ENCODE measurements at places on chromosomes 7 and 10.

- DNase-seq: no peak
Measured at GRCh38 chr10:21130683-21131442, 233.8 kb upstream of the NEBL start.

- no peak for DNase-seq
Measured at GRCh38 chr10:92677708-92678107, 12.0 kb upstream of the HHEX start.

GRCh38 chr7:150373049-150373801, 4.6 kb downstream of the REPIN1 start:
- DNase-seq: no peak

- no peak for DNase-seq
Measured at GRCh38 chr10:49015700-49016099, 76.1 kb upstream of the LRRC18 start.

DNA sequence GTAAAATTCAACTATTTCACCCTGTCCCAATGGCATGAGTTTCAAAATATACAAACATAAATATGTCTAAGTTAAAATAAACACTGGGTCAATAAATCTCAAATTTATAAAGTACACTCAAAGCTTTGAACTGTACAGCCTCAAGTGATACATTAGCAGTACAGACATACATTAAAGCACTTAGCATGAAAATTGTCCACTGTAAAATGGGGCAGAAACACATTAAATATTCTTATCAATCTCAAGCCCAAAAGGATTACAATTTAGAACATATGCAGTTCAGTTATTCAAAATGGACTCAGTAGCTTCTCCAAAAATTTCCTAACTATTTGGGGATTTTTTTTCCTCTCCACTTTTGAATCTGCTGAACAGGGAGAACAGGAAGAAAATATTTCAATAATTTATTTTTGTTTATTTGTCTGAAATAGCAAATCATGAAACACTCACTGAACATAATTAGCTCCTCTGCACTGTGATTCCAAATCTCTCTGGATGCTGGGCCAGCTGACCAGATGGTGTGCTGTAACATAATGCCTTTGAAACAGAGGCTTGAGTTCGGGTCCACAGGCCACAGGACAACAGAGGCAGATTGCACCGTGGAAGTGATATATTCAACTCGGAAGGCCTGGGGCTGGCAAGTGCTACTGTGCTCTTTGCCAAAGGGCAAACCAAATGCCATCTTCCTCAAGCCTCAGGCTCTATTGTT, 248.9 kb upstream of the LRRN3 start:
- peak; percentile 27 for DNase-seq

- no peak for DNase-seq
Measured at GRCh38 chr10:23457632-23458417, 18.9 kb downstream of the OTUD1 start.

GRCh38 chr7:47504551-47505311, 77.2 kb downstream of the TNS3 start:
- DNase-seq: no peak

GRCh38 chr7:44187636-44188416, 1.4 kb downstream of the GCK start:
- DNase-seq: no peak

- DNase-seq: no peak
Measured at GRCh38 chr10:28171468-28172222, 131.2 kb downstream of the MPP7 start.

DNA sequence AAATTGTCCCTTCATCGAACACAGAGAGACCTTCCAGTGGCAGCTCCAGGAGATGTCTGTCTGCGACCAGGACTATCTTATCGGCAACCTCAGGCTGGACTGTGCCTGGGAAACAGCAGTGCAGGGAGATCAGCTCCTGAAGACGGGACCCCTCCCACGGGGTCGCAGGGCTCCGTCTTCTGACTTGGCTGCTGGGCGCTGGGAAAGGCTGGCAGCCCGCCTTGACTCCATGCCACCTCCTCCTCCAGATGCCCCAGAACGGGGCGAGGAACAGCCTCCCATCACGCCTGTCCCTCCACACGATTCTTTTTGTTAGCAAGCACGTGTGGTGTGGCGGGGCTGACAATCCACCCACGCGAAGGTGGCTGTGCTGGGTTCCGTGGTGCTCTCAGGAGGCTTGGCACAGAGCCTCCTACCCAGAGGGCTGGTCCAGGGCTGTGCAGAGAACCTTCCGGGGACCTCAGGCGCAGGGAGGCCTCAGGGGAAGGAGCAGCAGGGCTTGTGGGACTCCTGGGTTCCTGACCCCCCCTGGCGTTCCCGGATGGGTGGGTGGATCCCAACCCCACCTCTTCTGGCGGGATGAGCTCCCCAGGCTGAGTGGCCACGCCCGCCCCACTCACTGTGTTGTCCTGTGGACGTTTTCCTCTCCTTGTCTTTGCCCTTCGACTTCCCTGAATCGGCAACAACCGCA, 47.6 kb upstream of the NKX6-2 start:
- no peak for DNase-seq

DNA sequence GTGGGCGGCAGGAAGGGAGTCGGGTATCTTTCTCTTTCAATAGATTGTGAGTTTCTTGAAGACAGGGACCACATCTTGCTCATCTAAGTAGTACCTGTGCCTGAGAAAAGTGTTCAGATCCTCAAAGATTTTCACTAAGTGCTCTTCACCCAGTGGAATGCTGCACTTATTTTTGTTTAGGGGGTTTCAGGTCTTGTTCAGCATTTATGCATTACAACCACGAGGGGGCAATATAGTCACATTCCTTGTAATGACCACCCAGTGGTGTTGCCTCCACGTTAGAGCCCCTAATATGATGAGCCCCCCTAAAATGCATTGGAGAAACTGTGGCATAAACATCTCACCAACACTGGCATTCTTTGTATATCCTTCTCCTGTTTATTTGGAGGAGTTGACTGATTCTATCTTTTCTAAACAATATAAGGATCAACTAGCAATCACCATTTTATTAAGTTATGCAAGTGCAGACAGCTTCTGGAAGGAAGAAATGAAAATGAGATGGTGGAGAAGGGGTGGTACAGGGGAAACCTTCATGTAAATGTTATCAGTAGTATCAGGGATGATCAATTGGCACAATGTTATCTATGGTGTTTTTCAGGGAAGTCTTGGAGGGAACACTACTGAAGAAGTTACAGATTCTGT, 3.1 kb upstream of the PAPSS2 start:
- peak; percentile 71 for DNase-seq

- DNase-seq: no peak
Measured at GRCh38 chr10:70035531-70035930, 17.1 kb upstream of the MACROH2A2 start.

DNA sequence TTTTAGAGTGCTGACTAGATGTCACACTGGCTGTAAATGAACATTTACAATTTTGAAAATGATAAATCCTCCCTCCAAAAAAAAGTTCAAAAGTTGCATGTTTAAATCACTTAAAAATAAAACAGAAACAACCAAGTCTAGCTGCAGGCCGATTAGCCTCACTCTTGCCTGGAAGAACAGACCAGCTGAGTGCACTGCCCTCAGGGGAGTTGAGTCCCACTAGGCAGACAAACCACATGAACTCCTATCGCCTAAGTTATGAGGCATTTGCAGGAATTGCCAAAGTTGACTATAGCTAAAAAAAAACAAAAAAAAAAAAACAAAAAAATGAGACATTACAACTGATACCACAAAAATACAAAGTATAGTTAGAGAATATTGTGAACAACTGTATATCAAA, 510.0 kb downstream of the ANKRD7 start:
- DNase-seq: no peak

- peak; percentile 30 for DNase-seq
Measured at GRCh38 chr10:109773288-109774120, 149.8 kb downstream of the XPNPEP1 start.

DNA sequence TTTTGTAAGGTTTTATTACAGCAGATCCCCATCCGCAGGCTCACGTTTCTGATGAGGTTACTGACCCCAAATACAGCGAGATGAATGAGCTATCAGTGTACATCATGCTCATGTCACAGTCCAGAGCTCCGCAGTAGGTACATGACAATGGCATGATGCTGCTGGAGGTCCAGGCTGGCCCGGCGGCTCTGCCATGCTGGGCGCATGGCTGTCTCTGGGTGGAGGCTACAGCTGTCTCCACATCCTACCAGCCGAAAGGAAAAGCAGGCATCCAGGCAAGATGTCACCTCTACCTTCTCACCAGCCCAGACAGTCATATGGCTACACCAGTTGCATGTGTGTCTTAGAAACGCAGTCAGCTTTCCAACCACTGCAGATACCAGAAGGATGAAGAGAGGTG, 90.9 kb upstream of the RNF32 start:
- DNase-seq: no peak

DNA sequence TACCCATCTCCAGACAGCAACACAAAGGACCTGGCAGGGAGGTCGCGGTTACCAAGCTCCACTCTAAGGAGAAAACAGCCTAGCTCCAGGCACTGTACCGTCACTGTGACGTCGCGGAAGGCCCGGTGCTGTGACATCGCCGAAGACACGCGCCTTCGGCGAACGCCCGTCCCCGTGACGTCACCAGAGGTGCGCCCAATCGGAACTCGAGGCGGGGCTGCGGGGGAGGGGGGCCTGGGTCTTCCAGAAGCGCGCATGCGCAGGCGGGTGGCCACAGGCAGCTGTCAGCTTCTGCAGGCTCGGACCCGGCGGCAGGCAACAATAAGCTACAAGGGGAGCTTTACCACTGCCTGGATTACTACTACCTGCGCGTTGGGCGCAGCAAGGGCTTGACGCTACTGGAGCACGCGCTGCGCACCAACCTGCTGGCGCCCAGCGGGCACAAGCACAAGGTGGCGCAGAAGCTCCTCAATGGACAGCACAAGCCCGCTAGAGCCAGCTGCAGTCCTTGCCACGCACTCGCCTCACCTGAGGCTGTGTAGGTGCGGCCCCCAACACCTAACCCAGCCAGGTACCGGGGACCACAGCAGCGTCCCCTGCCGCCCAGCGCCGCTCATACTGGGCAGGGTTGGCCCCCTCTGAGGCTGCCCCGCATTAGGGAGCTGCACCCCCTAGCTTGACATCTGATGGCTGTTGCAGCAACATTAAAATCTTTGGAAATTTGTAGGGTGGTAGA, 208.4 kb downstream of the TPST1 start:
- DNase-seq: peak; percentile 100

- DNase-seq: no peak
Measured at GRCh38 chr10:30943451-30943850, 88.2 kb downstream of the ZNF438 start.

DNA sequence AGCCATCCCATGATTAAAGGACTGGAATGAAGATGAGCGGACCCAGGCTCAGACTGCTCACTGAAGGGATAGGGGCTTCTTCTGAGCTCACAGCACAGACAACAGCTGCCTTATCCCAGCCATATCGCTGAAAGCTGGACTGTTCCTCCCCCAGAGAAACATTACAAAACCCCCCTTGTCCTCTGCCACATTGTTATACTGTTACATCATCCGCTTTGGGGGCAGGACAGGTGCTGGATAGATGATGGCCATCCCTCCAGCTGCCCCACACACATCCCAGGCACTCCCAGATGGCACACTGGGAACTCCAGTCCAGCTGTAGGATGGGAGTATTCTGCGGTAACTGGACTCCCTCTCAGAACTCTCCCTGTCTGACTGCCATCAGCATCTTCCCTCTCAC, 58.7 kb upstream of the BTRC start:
- DNase-seq: no peak

DNA sequence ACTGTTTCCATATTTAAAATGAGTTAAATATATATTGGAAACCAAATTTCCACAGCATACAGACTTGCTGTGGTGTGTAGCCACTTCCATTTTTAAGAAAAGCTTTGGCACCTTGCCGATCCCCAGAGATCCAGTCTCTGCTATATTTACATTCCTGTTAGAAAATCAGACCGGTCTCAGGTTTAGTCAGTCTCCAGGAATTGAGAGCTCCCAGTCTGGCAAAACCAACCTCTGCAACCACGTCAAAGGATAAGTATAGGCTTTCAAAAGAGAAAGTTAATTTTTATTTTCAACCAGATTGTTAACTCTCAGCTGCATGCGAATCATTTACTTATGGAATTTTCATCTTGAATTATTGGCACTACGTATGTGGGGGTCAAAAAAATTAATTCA, 28.2 kb downstream of the PUS7 start:
- no peak for DNase-seq

GRCh38 chr10:87541114-87541513, 36.4 kb downstream of the MINPP1 start:
- no peak for DNase-seq

DNA sequence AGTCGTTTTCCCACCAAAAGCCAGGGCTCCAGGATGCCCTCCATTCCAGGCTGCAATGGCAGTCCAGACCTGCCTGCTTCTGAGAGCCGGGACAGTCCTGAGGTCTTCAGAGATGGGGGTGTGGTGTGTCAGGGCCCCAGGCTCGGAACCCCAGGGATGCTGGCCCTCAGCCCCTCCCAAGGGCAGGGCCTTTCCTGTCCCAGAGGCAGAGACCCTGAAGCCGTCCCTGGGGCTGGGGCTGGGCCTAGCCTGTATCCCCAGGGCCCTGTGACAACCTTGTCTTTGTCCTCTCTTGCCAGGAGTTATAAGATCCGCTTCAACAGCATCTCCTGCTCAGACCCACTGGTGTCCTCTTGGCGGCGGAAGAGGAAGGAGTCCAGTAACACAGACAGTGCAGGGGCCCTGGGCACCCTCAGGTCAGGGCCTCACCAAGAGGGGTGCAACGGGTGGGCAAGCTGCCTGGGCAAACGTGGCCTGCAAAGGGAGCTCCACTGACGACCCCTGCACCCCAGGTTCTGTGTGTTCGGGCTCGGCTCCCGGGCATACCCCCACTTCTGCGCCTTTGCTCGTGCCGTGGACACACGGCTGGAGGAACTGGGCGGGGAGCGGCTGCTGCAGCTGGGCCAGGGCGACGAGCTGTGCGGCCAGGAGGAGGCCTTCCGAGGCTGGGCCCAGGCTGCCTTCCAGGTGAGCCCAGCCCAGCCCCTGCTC, 15.9 kb downstream of the NOS3 start:
- DNase-seq: no peak

DNA sequence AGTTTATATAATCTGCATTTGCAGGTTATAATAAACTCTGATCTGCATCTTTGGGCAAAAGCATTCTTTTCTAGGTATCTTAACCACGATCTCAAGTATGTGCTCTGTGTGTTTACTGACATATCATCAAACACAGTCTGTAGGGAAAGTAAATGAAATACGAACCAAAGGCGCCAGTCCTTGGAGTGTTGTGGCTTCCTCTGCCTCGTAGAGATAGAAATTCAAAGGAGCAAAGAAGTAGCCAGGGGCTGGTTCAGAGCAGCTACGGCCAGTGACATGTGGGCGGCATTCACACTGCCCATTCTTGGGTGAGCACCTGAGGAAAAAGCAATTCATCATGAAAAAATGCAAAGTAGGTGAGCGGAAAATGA, 38.7 kb downstream of the LAMB4 start:
- DNase-seq: no peak

- DNase-seq: no peak
Measured at GRCh38 chr7:40986351-40986873, 716.5 kb downstream of the INHBA start.

DNA sequence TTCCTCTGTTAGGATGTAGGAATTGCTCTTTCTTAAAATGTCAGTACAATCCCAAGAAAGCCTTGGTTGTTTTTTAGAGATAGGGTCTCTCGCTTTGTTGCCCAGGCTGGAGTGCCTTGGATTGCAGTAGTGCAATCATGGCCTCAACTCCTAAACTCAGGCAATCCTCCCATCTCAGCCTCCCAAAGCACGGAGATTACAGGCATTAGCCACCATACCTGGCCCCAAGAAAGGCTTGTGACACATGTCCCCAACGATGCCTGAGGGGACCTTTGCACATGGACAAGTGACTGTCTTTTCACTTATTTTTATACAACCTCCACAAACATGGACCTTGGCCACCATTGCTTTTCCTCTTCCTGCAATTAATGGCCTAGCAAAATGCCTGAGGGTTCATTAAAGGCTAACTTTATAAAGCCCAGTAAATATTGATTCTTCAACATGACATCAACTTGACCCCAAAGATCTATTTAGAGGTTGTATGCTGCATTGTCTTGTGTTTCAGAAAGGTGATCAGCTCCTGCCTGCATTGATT, 10.0 kb upstream of the SPOCK2 start:
- DNase-seq: no peak

Data from SK-N-SH (cell line).